ENCODE measurements at places on chromosomes 13 and 19.

DNA sequence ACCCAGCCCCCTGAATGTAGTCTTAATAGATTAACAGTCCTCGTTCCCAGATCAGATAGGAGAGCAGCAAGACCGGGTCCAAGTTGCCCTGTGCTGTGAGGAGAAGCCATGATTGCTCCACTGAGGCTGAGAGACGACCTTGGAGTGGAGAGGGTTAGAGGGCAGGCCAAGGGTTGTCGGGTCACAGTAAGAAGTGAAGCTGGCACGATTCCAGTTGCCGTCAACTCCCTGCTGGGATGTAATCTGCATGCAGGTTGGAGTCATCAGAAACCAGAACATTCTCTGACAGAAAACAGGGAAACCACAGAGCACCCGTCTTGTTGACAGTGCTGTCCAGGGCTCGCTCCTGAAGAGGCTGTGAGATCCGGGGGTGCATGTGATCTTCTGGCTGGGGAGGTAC, 19.0 kb upstream of the ATP11A start:
- no peak for DNase-seq

- no peak for DNase-seq
These were observed 150.6 kb downstream of the LHFPL6 start for GRCh38 chr13:39452417-39452816.

- DNase-seq, result no peak
These were observed 202.3 kb upstream of the KLHL1 start for GRCh38 chr13:70310396-70311119.

DNA sequence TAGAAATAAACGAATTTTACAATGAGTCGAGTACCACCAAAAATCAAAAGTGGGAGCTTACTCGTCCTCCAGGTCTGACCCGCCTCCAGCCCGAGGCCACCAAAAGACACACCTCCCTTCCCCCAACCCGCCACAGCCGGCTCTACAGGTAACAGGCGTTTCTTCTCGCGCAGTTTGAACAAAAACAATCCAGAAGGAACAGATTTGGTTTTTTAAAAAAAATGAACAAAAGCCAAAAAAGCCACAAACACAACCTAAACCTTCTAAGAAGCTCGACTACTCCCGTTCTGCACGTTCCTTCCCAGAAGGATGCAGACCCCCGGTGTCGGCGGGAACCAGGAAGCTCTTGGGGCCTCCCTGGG, 671 bp downstream of the ZDHHC20 start:
- DNase-seq, result no peak

DNA sequence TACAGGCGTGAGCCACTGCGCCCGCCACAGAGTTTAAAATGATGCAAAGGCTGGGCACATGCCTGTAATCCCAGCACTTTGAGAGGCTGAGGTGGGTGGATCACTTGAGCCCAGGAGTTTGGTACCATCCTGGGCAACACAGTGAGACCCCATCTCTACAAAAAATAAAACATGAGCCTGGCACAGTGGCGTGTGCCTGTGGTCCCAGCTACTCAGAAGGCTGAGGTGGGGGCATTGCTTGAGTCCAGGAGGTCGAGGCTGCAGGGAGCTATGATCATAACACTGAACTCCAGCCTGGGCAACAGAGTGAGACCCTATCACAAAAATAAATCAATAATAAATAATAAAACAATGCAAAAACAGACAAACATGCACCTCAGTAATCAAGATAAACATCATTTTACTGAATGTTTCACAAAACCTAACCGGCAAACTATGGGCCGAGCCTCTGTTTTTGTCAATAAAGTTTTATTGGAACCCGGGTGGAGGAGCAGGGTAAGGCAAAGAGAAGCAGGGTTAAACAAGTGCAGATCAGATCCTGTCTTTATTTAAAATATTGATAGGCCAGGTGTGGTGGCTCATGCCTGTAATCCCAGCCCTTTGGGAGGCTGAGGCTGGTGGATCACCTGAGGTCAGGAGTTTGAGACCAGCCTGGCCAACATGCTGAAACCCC, 2.0 kb upstream of the PEAK3 start:
- DNase-seq, result no peak

DNA sequence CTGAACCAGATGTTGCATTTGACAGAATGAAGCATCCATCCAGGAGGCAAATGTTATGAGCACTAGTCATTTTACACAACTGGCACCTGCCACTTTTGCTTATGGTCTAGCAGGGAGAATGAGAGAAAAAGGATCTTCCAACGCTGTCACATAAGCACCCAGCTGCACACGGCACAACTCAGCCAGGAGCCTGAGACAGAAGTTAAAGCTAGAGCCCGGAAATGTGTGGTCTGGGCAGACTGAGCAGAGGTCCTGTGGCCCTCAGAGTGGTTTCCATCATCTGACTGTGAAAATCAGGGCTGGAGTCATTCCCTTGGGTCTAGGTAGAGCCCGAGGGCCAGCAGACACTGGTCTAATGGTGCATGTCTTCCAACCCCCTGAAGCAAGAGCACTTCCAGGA, 78.4 kb upstream of the XPO4 start:
- DNase-seq, result no peak

DNA sequence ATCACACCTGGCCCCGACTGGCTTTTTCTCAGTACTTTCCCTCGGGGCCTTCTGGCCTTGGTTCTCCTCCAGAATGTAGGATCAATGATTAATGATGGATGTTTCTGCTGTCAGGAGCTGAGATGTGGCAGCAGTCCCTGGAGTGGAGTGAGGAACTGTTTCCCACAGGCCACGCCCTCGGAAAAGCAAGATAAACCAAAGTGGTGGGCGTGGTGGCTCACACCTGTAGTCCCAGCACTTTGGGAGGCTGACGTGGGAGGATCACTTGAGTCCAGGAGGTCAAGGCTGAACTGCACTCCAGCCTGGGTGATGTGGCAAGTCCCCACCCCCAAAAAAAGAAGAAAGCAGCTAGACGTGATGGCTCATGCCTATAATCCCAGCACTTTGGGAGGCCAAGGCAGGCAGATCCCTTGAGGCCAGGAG, 7.1 kb upstream of the SHFL start:
- DNase-seq, result no peak

DNA sequence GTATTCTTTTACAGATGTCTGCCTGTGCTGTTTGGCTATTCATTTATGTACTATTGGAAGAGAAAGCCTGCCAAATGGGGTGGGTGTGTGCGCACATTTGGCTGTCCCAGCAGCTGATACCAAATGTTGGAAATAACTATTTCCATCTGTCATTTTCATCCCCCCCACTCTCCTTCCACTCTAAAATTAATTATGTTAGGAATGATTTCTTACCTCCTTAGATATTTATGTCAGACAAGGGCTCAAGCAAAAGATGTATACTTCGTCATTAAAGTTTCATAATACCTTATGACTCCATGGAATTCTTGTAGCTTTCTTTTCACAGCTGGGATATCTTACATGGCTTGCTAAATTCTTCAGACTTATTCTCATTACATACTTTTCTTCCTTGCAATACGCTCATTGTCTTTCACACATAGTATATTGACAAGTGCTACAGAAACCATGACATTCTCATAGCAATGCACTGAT, 18.6 kb downstream of the ITM2B start:
- no peak for DNase-seq

GRCh38 chr13:111597191-111597611, 276.8 kb downstream of the TEX29 start:
- DNase-seq, result no peak

GRCh38 chr13:21759463-21759862, 88.6 kb downstream of the FGF9 start:
- no peak for DNase-seq

GRCh38 chr13:43573361-43573740, 213.4 kb downstream of the ENOX1 start:
- no peak for DNase-seq

DNA sequence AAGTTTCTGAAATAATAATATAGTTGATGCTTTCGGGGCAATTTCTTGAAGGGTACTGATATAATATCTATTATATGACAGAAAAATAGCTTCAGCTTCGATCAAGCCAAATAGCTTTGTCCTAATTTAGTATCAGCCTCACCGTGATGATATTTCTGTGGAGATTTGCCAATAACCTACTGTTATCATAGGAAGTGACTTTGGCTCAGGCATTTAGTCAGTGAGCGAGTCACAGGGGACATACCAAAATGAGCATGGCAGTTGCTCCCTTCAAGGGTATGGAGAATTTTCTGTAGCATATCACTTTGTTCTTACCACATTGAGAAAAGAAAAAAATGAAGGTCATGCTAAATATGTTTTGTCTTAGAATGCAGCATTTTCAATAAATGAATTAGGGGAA, 767.6 kb upstream of the SLITRK1 start:
- DNase-seq, result no peak
